ENCODE measurements at places on chromosomes 7 and 10. TPM values are rescaled to one million over a fixed set of nuclear protein-coding genes. Genes with fewer than 3 reads are reported as not detected.

Gene WNT8B
- total RNA-seq: not detected

Gene MTG1
- total RNA-seq: 35.2 TPM

Gene EBLN1
- not detected for total RNA-seq

Gene UBE2D1
- 10.6 TPM for total RNA-seq

Gene FOXI2
- 0.32 TPM for total RNA-seq

Gene TRIM50
- total RNA-seq: not detected

GRCh38 chr10:48463318-48464003, 141.4 kb downstream of the ARHGAP22 start:
- peak; percentile 17 for ATAC-seq

DNA sequence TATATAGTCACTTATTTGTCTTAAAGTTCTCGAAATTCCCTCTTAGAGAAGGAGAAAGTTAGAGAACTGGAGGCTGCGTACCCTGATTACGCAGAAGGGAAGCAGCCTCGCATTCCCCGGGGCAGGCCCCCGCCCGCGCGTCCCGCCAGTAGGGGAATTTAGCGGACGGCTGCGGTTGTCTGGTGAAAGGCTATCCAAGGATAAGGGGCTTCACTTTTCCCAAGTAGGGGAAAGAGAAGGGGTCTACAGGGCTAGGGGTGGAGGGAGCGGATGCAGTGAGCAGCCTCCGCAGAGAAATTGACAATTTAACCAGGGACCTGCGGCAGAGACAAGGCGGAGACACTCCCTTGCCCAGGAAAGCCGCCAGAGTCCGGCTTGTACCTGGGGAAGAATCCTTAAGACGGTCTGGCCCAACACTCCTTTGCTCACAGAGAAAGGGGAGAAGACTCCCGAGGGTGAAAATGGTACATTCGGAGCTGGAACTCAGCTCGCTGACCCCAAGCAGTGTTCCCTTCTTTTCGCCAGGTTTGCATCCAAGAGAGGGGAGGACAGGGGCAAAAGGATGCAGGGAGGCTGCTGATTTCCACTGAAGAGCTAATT, 994 bp upstream of the MAGI2 start:
- no peak for ATAC-seq

- ATAC-seq: no peak
Observed at GRCh38 chr7:90383861-90384260, 19.4 kb upstream of the CLDN12 start.

- ATAC-seq: no peak
Observed at GRCh38 chr10:18279173-18279572, 138.9 kb downstream of the CACNB2 start.

DNA sequence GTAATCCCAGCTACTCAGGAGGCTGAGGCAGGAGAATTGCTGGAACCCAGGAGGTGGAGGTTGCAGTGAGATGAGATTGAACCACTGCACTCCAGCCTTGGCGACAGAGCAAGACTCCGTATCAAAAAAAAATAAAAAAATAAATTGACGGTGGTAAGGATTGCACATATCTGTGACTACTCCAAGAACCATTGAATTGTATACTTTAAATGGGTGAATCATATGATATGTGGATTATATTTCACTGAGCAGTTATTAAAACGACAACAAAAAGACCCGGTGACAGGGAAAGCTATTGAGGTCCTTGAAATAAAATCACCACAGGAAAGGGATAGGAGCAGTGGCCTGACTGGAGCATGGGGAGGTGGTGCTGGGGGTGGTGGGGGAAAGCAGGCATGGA, 31.2 kb upstream of the COMTD1 start:
- no peak for ATAC-seq

- ATAC-seq: no peak
Observed at GRCh38 chr7:97022491-97023306, 1.9 kb downstream of the DLX5 start.

- no peak for ATAC-seq
Observed at GRCh38 chr7:137836541-137836940, 10.2 kb downstream of the DGKI start.

- ATAC-seq: no peak
Observed at GRCh38 chr7:133784486-133785001, 342.6 kb upstream of the LRGUK start.

- peak; percentile 4 for ATAC-seq
Observed at GRCh38 chr10:71312811-71313789, 6.0 kb upstream of the SLC29A3 start.
